ENCODE measurements at places on chromosomes 7 and 10.

DNA sequence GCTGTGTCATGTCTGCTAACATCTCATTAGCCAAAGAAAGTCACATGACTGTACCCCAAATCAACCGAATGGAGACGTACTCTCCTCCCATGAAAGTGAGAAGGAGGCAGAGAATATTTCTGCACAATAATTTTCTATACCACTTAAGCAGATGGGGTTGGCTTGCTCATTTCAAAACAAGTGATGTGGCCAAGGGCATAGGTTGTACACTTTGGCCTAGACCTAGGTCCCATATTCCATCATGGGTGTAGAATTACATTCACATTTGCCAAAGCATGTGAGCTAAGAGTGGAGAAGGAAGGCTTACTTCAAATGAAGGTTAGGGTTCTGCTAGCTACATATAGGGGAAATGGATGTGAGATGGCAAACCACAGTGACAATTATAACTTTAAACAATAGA lies 83.0 kb downstream of the ZNF365 start:
- DNase-seq = no peak

DNA sequence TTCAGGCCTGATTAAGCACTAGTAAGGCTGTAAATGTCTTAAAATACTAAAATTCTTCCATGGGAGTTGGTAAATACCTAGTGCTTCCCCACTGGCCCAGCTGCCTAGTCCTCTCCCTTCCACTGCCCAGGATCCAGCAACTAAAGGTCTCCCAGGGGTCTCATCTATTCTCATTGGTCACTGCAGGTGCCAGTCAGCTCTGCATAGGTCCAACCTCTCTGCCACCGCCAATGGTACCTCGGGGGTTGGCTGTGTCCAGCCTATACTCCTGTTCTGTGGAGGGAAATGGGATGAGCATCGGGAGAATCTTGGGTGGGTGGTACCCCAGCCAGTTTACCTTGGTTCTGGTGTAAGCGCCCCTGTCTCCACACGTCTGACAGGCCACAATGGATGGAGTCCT lies 6.1 kb upstream of the CREB5 start:
- no peak for DNase-seq

DNA sequence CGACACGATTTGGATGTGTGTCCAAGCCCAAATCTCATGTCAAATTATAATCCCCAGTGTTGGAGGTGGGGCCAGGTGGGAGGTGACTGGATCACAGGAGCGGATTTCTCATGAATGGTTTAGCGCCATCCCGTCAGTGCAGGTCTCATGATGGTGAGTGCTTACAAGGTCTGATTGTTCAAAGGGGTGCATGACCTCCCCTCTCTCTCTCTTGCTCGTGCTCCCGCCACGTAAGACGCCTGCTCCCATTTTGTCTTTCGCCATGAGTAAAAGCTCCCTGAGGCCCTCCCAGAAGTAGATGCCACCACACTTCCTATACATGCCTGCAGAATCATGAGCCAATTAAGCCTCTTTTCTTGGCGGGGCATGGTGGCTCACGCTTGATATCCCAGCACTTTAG lies 71.5 kb upstream of the NANOS1 start:
- DNase-seq = no peak

GRCh38 chr7:141220263-141220880 lies 146.5 kb downstream of the TMEM178B start:
- no peak for DNase-seq

DNA sequence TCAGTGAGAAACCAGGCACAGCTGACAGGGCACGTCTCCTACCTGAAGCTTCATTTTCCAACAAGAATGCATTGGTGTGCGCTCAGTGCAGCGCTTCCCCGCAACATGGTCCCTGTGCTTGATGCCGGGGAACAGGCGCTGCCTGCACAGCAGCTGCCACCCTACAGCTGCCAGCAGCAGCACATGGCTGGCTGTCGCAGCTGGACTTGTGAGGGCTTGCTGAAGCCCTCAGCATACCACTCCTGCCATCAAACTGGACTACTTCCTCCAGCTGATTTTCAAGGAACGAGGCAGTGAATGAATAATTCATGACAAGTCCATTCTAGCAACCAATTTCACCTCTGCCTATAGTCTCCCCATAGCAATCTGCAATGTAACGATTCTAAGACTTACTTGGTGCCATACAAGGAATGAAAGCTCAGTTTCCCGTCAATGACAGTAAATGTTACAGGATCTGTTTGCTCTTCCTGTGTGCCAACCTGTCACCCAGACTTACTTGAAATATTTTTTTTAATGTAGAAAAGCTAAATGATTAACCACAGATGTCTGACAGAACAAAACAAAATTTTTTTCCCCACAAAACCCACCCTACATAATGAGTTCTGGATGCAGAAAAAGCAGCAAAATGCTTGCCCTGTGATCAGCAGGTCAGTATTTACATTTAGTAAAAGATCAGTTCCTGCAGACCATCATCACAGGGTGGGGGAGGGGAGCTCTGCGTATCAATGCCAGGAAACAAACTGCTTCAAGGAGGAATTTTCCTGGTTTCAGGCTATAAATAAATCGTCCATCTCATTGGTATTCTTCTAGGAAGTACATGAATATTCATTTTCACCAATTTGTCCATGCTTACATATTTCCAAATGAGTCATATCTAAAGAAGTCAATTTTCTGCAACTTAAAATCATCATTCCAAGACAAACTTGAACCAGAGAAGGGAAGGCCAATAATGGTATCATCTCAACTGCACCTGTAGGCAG lies 140.6 kb downstream of the ALOX5 start:
- DNase-seq = no peak

DNA sequence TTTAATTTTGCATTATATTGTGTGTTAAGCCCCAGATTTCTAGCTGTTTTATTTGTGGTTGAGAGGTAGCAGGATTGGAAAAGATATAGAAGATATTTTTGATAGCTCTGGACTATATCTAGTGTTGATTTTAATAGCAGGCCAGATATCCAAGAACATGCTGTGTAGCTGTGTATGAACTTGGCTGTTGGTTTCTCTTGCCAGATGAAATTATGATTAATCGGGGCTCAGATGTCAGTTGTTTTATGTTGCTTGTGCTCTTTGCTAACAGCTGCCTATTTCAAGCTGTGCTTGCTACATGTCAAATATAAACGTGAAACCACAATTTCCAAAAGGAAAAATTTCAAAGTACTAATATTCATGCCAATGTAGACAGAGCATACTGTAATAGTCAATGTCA lies 141.1 kb downstream of the GRM3 start:
- DNase-seq = no peak

DNA sequence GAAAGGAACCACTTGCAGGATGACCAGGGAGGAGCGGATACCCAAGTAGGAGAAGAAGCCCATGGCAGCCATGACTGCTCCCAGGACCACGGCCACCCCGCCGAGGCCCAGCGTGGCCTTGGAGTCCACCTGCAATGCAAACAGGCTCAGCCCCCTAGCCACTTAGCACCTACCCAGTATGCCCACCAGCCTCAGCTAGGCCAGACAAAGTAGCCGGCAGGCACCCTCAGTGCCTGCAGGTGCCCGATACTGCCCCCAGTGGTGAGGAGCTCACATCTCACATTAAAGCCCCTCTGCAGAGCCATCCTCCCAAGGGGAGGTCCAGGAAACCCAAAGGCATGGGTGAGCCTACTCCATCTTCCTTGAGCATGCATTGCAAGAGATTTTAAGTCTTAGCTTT lies 6.6 kb downstream of the NPC1L1 start:
- DNase-seq = no peak

DNA sequence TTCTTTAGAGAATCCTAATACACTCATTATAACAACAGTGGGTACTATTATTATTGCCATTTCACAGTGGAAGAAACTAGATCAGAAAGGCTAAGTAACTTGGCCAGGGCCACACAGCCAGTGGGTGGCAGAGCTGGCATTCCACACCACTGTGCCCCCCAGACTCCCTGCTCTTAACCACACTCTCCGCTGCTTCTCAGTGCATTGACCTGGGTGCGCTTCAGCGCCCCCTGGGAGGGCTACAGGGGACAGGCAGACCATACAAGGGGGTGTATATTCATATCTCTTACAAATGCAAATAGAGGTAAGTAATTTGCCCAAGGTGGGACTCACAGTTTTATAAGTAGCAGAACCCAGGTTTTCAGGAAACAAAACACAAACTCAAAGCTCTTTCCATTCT lies 77.0 kb upstream of the NMT2 start:
- DNase-seq = no peak

DNA sequence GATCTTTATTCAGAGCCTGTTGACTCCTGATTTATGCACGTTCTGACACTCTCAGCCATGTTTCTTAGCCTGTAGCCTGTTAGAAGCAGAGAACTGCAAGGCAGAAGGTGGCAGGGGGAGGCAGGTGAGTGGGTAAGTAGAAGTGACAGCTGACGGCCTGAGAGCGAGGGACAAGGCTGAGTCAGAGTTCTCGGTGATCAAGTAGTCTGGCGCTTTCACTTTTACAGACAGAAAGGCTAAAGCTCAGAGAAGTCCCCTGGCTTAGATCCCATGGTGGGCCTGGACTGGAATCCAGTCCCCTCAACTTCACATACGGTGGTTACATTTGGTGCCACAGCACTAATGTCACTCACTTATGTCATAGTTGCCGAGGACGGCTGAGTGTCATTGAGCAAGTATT lies 139.0 kb downstream of the TACC2 start:
- DNase-seq = no peak

DNA sequence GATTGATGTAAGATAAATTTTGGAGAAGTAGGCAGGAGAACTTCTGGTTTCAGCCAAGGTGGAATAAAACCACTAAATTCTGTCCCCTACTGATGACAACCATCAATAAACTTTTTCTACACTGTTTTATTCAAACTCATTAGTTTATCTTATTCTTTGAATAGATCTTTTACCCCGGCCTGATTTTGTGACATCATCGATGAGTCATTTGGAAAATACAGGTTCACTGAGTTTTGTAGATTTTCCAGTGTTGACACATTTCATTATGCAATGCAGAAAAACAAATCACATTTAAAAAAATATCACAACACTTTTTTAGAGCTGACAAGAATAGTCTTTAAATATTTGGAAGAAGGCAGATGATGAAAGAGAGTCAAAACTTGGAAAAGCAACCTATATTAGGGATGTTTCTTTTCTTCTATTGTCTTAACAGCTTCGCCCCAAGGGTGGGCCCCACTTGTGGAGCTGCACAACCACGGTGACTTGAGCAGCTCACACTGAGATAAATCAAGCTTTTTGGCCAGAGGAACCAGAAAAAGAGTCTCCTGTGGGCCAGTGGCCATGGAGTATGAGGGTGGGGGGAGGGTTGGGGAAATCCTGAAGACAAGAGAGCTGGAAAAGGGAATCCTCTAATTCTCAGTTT lies 112.8 kb downstream of the PTEN start:
- DNase-seq = no peak

DNA sequence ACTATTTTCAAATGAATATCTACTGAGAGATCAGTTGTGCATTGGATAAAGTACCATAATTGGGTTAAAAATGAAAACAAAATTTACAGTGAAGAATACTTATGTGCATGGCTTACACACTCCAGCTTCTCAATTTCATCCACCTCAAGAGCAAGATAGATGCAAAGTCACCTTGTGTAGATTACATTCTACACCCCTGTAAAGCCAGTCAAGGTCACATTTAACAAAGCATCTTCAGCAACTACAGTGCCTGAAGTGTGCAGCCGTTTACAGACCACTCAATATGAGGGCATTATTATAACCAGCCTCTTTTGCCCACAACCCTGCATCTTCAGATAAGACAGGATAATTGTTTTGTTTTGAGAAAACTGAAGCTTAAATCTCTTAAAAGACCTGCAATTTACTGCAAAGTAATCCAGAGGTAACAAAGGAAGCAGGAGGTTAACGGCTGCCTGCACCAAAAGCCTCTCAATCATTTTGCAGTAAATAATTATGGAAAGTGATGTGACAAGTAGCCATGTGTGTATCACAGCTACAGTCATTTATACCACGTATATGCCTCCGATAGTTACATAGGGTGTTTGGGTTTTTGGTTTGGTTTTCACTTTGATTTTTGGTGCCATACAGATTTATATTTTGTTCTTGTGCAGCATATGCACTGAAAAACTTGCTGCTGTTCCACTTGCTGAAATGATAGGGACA lies 4.9 kb downstream of the PURB start:
- no peak for DNase-seq

DNA sequence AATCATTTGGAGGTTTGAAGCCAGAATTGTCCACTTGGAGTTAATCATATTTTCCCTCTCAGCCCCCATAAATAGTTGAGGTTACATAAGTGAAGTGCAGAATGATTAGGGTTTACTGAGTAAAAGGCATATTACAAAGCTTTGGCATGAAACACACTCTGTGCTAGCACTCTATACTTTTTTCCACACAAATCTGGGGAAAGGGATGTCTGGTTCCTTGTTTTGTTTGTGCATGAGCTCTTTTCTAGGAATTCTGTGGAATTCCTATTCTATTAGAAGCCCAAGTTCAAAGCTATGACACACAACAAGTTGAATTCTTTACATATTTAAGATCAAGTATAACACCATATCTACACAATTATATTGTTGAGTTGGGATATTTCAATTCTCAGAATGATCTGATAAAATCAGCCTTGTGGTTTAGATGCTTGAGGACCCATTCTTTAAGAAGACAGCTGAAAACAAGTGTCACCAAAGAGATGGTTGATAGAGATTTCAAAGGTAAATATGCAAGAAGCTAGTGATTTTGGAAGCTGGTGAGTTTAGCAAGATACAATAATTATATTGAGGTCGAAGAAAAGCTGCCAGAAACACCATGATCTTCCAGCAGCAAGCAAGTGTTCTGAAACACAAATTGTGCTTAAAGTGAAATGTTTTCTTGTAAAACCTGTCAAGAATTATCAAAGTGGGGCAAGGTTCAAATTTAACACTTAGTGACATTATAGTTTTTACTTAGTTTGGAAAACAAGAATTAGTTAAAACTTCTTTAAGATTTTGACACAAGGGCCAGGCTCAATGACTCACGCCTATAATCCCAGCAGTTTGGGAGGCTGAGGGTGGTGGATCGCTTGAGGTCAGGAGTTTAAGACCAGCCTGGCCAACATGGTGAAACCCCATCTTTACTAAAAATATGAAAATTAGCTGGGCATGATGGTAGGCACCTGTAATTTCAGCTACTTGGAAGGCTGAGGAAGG lies 122.6 kb downstream of the INHBA start:
- DNase-seq = no peak

GRCh38 chr7:31443457-31443856 lies 70.4 kb upstream of the ITPRID1 start:
- no peak for DNase-seq

DNA sequence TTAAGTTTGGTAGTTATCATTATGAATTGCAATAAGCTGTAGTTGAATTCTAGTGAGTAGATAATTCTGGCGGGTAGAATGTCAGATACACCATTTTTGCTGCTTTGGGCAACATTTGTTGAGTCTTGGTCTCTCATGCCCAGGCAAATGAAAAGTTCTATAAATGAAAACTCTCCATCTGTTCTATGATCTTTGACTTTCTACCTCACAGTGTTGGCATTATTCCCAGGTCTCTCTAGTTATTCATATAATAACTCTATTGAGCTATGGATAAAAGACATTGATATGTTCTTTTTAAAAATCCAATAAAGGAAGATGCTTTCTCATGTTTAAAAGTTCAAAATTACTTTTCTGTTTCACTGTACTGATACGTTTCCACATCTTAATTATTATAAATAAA lies 415.3 kb upstream of the SEMA3D start:
- DNase-seq = no peak

GRCh38 chr10:34702093-34702937 lies 112.8 kb downstream of the PARD3 start:
- DNase-seq = no peak

- DNase-seq = no peak
Measured at GRCh38 chr10:3357737-3358136, 185.2 kb upstream of the PITRM1 start.
